ENCODE measurements at places on chromosomes 7 and 10. TPM values are rescaled to one million over a fixed set of nuclear protein-coding genes. Genes with fewer than 3 reads are reported as not detected.

- H3K4me1 ChIP-seq: peaks cover 7% of the 10 kb centered on the region
- H3K36me3 ChIP-seq: no peaks in the 10 kb centered on the region
- H3K4me3 ChIP-seq: no peak overlapping the region
Measured at GRCh38 chr10:86785968-86786367, 29.5 kb downstream of the BMPR1A start.

GRCh38 chr10:124614003-124614659 lies 130.0 kb downstream of the FAM53B start:
- H3K4me1 ChIP-seq: no peaks in the 10 kb centered on the region
- H3K27me3 ChIP-seq: no peaks in the 10 kb centered on the region
- H3K27ac ChIP-seq: no peak overlapping the region
- H3K4me3 ChIP-seq: no peak overlapping the region
- no peak for DNase-seq

DNA sequence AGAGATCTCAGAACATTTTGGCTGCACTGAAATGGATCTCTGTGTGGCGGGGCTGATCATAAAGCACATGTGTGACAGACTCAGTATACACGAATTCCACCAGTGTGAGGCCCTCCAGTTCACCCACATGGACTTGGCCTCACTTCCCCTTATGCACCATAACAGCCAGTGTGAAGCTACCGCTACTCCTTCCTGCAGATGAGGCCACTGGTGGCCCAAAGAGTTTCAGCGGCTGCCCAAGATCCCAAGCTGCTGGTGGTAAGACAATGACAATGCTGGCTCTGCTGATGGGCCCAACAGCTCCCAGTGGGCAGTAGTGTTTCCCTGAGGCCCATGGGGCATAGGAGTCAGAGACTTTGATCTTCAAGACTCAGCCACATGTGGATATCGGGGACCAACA lies 21.0 kb upstream of the C10orf71 start:
- no peaks in the 10 kb centered on the region for H3K4me1 ChIP-seq
- no peaks in the 10 kb centered on the region for H3K27me3 ChIP-seq
- no peak for DNase-seq
- H3K27ac ChIP-seq: no peak overlapping the region
- H3K36me3 ChIP-seq: no peaks in the 10 kb centered on the region

DNA sequence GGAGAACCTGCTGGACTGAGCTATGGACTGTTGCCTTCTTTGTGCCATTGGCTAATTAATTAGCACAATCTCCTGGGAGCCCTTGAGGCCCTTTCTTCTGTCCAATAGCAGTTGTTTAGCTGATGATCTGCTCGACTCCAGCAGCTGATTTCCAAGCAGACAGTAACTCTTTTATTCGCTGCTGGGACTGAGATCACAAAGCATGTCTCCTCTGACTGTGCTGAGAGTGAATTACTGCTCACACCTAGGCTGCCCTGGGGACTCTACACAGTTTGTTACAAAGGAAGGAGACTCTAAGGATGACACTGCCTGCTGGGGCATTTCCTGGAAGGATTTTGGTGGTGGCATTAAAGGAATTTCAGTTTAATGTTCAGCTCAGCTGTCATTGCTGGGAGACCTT lies 31.4 kb downstream of the CASP7 start:
- no peak overlapping the region for H3K27ac ChIP-seq
- no peak overlapping the region for H3K4me3 ChIP-seq
- H3K27me3 ChIP-seq: no peaks in the 10 kb centered on the region
- DNase-seq: no peak
- peaks cover 2% of the 10 kb centered on the region for H3K4me1 ChIP-seq

DNA sequence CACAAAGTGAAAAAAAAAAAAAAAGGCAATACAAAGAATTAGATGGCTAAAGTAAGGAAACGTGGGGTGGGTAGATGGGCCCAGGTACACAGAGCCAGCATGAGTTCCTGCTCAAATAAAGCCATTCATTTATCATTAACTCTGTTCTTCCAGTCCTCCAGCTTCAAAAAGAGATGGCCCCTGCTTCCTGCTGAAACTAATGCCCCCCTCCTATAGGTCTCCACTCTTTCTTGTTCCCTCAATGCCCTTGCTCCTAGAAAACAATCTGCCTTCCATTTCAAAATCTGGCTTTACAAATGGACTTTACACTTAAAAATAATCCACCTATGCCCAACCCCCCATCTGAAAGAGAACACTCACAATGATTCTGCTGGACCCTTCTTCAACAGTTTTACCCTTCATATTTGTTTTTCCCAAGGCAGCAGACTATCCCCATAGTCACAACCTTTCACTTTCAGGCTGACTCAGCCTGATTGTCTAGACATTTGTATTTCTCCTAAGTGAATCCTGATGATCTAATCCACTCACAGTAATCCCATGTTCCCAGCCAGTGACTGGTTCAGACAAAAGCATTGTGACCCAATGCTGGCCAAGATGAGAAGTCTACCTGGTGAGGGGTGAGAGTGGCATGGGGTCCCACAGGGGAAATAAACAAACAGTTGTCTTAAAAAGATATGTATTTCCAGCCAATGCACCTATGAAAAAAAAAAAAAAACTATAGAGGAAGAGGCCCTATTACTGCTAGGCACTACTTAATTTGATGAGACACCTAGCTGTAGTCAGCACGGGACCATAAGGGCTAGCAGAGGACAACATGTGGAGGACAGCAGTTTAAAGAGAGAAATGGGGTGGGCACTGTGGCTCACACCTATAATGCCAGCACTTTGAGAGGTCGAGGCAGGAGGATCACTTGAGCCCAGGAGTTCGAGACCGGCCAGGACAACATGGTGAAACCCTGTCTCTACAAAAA lies 74.6 kb upstream of the GRID1 start:
- H3K36me3 ChIP-seq: peaks cover 12% of the 10 kb centered on the region
- no peak for DNase-seq
- no peak overlapping the region for H3K4me3 ChIP-seq
- H3K27me3 ChIP-seq: no peaks in the 10 kb centered on the region
- H3K27ac ChIP-seq: no peak overlapping the region

DNA sequence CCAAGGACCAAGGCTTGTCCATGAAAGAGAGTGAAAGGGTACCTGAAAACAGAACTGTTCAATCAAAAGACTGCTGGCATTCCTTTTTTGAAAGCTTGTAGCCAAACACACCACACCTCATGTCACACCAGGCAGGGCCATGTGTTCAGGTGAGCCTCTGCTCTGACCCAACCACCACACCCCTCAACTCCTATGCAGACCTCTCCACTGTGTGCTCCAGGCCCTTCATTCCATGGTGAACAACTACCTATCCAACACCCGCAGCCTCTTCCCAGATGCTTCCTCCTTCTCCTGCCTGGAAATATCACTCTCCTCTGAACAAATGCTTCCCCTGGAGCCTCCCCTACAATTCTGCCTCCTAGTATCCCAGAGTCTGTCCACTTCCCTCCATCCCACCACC lies 166.6 kb downstream of the AVL9 start:
- no peaks in the 10 kb centered on the region for H3K4me1 ChIP-seq
- no peaks in the 10 kb centered on the region for H3K27me3 ChIP-seq
- H3K27ac ChIP-seq: no peak overlapping the region
- no peak overlapping the region for H3K4me3 ChIP-seq
- H3K36me3 ChIP-seq: no peaks in the 10 kb centered on the region

Gene SEMA4G
- total RNA-seq: 4.2 TPM

Gene LMBR1
- 63.1 TPM for total RNA-seq

Gene MSS51
- 2.9 TPM for total RNA-seq
